ENCODE measurements at places on chromosomes 4 and X.
A peak's percentile ranks its signal among the peaks of the same experiment; 100 is the strongest.

- DNase-seq = peak; percentile 71
Observed at GRCh38 chr4:1232661-1233621, 16.0 kb downstream of the CTBP1 start.

GRCh38 chr4:120769227-120769626 lies 153.3 kb downstream of the PRDM5 start:
- DNase-seq = peak; percentile 82

DNA sequence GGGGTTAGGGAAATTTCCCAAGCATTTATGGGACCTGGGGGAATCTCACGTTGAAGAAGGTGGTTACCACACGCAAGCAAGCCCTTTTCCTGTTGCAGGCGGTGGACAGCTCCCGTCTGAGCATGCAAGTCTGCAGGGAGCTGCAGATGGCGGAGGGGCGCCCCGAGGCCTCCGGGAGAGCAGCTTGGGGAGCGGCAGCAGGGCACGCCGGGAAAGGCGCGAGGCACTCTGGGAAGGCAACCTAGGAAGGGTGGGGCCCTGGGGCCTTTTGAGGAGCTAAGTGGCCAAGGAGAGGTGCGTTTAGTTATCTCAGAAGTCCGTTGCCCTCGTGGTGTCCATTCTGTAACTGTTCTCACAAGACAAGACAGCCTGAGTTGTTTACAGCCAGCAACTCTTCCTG lies 57.0 kb upstream of the SLC25A4 start:
- DNase-seq = no peak

DNA sequence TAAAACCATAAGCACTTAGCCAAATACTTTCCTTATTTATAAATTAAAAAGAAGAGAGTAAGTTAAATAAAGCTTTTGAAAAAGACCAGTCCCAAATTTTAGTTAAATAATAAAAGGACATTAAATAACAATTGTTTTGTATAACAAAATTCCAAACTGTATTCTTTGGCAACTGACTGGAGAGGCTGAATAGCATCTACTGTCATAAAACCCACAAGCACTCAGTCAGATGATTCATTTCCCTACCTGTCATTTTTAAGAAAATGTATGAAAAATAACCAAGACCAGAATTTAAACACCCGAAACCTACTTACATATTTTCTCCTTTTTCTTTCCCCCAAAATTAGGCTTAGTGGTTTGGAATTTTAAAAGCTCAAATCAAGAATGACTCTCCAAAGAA lies 32.5 kb upstream of the SMIM10L2A start:
- DNase-seq = no peak

- no peak for DNase-seq
Observed at GRCh38 chrX:118904218-118904617, 70.2 kb upstream of the LONRF3 start.

DNA sequence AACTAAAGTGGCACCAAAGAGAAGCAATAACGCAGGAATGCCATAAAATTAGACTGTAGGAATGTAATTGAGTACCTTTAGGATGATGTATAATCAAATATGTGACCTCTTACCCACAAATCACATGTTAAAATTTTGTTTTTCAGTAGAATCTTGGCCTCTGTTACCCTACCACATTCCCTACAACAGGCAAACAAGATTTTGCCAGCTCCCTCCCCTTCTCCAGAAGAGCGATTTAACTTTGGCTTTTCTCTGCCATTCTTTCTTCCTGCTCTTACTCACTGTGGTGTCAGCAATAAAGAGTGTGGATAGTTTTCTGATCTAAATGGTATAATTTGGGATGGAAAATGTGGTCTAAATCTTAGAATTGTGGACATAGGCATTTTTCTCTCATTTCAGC lies 57.2 kb downstream of the TRIM2 start:
- DNase-seq = no peak

- peak; percentile 10 for DNase-seq
Observed at GRCh38 chrX:43973249-43974099, at the start of gene NDP. TSS of gene NDP (minus strand) at chrX:43973390. CDS start at chrX:43958645, 14,745 bp downstream.

DNA sequence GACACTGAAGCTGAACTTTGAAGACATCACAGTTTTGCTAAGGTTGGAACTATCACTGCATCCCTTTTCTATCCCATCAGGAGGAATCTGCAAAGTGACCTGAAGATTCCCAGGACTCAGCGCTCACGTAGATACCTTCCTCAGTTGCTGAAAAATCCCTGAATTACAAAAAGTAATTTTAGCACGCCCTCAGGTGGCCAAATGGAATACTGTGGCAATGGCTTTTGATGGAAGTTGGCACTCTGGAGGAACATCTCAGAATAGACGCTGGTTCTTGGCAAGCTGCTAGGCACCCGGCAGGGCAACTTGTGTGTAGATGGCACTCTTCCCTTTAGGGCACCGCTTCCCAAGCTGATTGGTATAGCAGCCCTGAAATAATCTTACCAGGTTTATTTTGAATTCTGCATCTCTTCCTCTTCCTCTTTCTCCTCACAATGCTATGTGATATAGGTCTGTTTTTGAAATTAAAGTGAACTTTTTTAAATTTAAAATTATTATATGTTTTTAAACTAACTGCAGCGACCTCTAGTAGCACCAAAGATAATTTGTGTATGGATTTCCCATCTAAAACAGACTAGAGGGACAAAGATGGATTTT lies 16.3 kb upstream of the ESX1 start:
- peak; percentile 36 for DNase-seq

- no peak for DNase-seq
Observed at GRCh38 chr4:3563403-3563802, 31.2 kb upstream of the LRPAP1 start.

DNA sequence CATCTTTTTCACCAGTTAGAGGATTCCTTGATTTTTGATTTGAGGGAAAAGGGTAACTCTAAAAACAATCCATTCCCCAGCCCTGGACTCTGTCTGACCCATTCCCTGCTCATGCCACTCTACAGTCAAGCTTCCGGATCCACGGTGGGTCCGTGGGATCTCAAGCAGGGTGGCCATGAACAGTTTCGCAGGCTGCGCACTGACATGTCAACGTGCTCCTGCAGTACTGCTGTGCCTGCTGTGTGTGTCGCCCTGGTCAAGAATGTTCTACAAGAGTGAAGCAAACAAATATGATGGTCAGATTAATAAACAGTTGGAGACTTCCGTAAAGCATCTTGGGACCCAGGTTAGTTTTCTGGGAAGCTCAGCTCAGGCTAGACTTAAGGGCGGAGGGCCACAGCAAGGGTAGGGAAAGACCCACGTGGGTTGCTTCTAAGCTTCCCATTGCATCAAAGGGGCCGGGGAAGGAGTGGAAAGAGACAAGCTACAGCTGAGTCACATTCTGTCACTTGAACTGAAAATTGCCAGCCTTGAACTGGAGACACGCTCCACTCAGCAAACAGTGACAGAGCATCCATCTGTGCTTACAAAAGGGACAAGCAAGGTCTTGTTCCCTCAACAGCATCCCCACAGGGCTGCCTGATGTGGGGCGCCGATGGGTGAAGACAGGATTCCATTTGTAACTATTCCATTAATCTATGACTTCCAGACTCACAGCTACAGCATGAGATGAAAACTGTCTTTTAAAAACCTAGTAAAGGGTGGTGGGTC lies 81.8 kb downstream of the MTMR1 start:
- no peak for DNase-seq

DNA sequence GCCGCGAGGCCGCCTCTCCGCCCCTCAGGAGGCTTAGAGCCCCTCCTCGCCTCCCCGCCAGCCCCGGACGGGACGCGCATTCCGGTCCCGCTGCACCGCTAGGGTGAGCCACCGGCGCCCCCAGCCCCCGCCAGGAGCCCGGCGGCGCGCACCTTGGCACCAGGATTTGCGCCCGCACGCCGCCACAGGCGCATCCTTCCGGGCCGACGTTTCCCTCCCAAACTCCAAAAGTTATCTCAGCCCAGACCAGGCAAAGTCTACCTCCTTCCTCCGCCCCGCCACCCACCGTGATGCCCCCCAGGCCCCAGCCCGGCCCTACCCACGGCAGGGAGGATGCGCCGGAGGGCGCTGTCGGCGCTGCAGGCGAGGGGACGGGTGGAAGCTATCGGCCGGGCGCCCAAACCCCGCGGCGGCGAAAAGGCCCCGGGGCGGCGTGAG lies 538 bp downstream of the SCML2 start:
- no peak for DNase-seq

Measured in astrocyte of the spinal cord (primary cell).